Cardiac septum (tissue), 1 donor: ENCODE measurements at places on chromosomes 4 and X. TPM values are rescaled to one million over a fixed set of nuclear protein-coding genes. Genes with fewer than 3 reads are reported as not detected.

The STARD8 gene
- total RNA-seq: 6.5 TPM

The TSPAN7 gene
- 13.0 TPM for total RNA-seq

The DYNLT3 gene
- 37.6 TPM for total RNA-seq

The SMR3B gene
- total RNA-seq: not detected

The HTN1 gene
- not detected for total RNA-seq

The GUCY1B1 gene
- total RNA-seq: 17.0 TPM

The NR0B1 gene
- not detected for total RNA-seq

The PPARGC1A gene
- total RNA-seq: 99.6 TPM

The CHST7 gene
- 3.5 TPM for total RNA-seq

The GRIA3 gene
- total RNA-seq: 14.2 TPM

The SRPK3 gene
- 54.7 TPM for total RNA-seq

The FAM193A gene
- total RNA-seq: 19.5 TPM

The IL13RA1 gene
- total RNA-seq: 20.7 TPM

The AWAT1 gene
- not detected for total RNA-seq

DNA sequence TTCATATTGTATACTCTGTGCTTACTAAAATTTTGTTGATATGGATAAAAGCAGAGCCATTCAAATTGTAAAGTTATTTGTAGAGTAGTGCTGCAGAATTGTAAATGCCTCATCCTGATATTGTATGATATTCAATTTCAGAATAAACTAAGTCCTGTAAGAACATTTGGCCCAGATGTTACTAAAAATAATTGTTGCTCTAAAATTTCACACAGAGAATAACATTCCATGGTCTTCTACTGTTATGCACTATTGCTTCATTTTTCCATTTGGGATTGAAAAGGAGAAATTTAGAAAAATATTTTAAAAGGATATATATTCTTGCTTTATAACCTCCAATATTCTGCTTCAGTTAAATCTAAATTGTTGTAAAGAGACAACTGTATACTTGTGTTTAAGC lies 195.6 kb downstream of the LARP7 start:
- no peak for DNase-seq

GRCh38 chrX:57211906-57212305 lies 74.6 kb upstream of the FAAH2 start:
- DNase-seq: no peak

GRCh38 chrX:38220415-38221390 lies at the start of gene SRPX:
Gene SRPX, minus strand, starts transcription at chrX:38220871. Its CDS starts 79 bp downstream, at chrX:38220792.
- peak; percentile 81 for DNase-seq

- no peak for DNase-seq
These were observed 560.5 kb downstream of the MID1IP1 start for GRCh38 chrX:39361736-39362135.

- no peak for DNase-seq
These were observed 4.9 kb downstream of the SEPTIN11 start for GRCh38 chr4:76954489-76954888.

DNA sequence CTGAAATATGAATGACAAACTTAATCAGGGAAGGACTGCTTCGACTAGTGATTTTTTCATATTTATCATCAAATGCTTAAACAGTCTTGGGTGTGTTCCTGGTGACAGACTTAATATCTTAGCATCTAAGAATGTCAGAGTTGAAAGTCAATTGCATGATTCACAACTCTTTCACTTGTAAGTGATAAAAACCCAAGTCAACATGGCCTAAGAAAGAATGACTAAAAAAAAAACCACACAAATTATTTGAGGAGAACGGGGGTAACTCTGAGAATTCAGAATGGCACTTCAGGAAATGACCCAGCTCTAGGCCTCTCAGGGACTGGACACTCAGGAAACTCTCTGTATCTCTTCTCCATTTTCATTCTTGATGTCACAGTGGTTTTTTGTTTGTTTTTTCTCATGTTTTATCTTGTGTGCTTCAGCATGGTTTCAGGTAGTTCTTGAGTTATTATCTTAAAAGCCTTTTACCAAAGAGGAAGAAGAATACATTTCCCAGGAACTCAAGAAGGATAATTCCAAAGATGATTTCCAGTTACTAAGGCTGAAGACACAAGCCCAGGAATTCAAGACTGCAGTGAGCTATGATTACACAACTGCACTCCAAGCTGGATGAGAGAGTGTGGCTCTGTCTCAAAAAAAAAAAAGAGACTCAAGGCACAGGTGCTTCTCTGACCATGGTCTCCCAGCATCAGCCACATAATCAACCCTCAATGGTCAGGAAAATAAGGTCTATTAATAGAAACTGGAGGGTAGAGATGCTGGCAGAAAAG lies 1697.8 kb upstream of the IGFBP7 start:
- DNase-seq: no peak

- no peak for DNase-seq
These were observed 241.2 kb downstream of the BCOR start for GRCh38 chrX:39856472-39857121.

GRCh38 chrX:46819136-46819535 lies 17.7 kb upstream of the RP2 start:
- no peak for DNase-seq

DNA sequence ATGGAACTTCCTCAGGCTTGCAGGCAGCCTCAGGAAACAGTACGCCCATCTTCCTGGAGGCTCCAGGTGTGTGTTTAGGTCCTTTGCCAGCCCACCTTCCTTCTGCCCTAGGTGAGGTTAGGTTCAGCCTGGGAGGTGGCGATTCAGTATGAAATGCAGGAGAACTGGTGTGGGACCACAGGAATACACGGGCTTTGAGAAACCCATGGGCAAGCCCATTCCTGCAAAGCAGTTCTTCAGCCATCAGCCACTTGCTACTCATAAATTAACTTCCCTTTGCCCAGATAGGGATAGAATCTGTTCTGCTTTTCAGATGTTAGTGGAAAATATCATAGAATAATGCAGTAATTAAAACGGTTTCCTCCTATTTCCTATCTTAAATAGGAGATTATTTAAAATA lies 32.2 kb downstream of the TBC1D14 start:
- no peak for DNase-seq

DNA sequence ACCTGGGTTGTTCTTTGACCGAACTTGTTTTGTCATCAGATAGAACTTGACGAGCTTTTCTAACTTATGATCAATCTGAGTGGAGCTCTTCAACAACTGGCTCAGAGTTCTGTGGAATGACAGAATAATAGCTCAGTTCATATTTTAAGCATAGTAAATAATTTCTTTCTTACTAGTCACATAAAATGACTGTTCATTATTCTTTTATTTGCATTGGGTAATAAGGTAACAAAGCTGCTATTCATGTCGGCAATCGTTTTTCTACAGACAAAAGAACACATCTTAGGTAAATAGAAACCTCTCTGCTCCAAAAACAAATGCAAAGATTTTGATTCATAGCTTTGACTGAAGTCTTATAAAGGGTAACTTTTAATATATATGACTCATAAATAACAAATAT lies 57.3 kb upstream of the CXCL8 start:
- no peak for DNase-seq

DNA sequence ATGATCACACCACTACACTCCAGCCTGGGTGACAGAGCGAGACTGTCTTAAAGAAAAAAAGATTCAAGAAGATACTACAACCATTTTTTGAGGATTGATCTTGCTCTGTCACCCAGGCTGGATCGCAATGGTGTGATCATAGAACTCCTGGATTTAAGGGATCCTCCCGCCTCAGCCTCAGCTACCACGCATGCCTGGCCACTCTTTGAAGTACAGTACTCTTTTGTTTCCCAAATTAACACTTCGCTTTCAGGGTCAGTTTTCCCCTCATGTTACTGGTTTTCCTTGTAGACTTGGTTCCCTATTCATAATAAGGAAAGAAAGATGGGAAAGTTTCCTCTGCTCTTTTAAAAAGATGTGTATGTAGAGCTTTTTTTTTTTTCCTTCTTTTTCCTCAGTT lies 34.3 kb downstream of the FHIP1A start:
- no peak for DNase-seq

GRCh38 chr4:80012291-80012690 lies 60.7 kb downstream of the ANTXR2 start:
- DNase-seq: no peak

GRCh38 chr4:120839334-120839973 lies 83.1 kb downstream of the PRDM5 start:
- DNase-seq: no peak

- DNase-seq: no peak
These were observed 13.8 kb upstream of the PAGE5 start for GRCh38 chrX:55206162-55206941.

DNA sequence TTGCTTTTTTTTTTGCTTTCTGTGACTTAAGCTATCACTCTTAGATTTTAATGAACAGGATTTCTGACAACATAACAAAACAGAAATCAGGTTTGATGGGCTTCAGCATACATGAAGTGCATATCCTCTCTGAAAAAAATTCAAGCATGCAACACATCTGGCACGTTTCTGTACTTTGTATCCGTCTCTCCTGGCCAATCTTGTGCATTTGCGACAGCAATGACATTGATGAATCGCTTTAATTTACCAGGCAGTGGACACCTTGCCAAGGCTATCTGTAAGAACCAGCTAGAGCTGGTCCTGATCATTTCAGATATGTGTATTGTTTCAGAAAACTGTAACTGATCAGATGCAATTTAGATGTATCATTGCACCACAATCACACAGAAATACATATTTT lies 93.3 kb downstream of the CCSER1 start:
- DNase-seq: no peak

- DNase-seq: no peak
These were observed 92.1 kb downstream of the SCD5 start for GRCh38 chr4:82706349-82707000.

GRCh38 chrX:41518127-41518840 lies 71.1 kb downstream of the NYX start:
- no peak for DNase-seq

DNA sequence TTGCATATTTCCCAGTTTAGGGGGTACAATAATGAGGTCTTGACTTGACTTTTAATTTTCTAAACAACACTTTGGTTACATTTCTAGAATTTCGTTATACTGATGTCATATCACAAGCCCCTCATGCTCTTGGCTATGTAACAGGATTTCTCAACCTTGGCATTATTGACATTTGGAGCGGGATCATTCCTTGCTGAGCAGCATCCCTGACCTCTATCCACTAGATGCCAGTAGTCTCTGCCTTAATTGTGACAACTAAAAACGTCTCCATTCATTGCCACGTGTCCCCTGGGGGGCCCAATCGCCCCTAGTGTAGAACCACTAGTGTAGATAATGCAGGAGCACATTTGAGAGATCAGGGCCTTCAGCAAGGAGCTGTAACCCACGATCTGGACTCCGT lies 234.2 kb upstream of the MID1 start:
- DNase-seq: no peak

- DNase-seq: no peak
These were observed 43.3 kb downstream of the NCAPG start for GRCh38 chr4:17854036-17854435.

DNA sequence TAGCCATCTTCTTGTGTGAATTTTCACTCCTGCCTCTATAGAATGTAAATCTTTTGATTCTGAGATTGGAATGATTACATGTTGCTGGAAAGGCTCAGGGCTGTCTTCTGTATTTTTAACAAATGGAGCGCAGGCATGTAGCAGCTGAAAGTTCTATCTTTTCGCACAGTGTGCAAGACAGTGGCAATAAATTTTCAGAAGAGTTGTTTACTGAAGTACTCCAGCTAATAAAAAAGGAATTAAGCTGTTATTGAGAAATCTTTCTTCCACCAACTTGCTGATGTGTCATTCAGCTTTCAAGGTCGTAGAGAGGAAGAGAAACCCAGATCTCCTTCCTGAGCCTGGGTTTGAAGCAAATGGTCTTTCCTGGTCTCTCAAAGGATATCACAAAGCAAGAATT lies 122.0 kb upstream of the PUDP start:
- DNase-seq: no peak

DNA sequence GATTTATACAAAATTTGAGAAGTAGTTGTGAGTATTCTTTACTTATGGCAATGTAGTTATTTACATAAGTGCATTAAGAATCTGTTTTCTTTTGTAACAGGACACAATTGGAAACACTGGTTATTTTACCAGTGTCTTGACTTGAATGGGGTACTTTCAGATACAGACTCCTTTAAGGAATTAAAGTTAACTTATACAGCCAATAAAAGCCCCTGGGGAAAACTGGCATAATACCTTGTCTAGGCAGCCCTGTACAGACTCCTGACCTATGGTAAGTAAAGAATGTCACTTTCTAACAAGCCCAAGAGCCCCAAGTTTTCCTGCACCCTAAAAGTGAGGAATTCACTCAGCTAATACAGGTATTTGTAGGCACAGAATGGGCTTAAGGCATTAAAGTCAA lies 241.8 kb downstream of the CPXCR1 start:
- no peak for DNase-seq

DNA sequence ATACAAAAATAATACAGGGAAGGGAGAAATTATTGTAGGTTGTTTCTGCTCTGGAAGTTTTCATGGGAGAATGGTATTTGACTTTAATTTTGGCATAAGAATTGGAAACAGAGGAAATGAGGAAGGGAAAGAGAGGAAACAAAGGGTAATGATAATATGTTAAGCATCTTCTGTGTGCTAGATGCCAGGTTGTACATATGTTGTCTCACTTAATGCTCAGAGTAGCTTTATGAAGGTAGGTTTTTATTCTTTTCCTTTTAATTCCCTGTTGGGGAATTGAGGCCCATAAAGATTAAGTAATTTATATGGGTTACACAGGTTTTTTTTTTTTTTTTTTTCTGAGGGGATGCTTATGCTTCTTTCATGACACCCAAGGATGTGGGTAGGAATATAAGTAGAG lies 19.2 kb downstream of the BLTP1 start:
- no peak for DNase-seq

DNA sequence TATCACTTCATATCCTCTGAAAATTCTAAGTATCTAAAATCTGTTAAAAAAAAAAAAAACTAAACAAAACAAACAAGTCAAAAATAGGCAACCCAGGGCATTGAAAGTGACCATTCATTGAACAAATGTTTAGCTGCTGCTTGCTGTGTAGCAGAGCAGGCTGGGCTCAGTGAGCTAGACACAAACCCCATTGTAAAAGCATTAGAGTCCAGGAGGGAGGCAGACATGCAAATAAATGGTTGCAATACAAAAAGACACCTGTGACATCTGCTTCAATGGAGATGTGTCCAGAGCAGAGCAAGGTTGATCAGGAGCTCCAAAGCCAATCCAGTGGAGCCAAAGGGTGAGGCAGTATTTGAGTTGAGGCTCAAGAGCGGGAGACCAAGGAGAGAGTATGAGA lies 267.3 kb upstream of the GATB start:
- no peak for DNase-seq

DNA sequence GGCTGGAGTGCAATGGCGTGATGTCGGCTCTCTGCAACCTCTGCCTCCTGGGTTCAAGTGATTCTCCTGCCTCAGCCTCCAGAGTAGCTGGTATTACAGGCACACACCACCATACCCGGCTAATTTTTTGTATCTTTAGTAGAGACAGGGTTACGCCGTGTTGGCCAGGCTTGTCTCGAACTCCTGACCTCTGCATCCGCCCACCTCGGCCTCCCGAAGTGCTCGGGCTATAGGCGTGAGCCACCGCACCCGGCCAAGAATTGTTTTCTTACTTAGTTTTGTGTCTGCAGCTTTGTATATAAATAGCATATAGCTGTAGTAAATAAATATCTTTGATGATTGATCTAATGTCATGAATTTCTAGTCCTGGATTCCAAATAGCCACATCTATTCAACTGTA lies 81.1 kb downstream of the IL1RAPL1 start:
- no peak for DNase-seq
